Gastroesophageal sphincter (tissue), 4 donors: ENCODE measurements at places on chromosomes 2 and 18. TPM values are rescaled to one million over a fixed set of nuclear protein-coding genes. Genes with fewer than 3 reads are reported as not detected.

- ATAC-seq: no peak
Measured at GRCh38 chr2:139790807-139791752, 1010.9 kb upstream of the NXPH2 start.

DNA sequence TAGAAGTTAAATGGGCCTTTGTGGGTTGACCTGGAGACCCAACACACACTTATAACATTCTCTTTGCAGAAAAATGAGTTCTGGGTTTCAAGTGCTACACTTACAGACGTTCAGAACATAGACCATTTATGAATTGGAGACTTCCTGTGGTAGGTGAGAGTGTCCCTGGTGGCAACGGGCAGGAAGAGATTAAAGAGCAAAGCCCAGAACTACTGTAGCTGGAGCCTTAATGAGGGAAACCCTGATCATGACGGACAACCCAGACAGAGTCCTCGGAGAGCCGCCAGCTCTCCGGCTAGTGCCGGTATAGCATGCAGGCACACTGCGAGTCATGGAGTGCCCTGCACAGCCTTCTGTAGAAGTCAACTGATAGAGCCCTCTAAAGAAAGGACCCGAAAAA is 44.5 kb upstream of the RMDN2 start:
- ATAC-seq: no peak

DNA sequence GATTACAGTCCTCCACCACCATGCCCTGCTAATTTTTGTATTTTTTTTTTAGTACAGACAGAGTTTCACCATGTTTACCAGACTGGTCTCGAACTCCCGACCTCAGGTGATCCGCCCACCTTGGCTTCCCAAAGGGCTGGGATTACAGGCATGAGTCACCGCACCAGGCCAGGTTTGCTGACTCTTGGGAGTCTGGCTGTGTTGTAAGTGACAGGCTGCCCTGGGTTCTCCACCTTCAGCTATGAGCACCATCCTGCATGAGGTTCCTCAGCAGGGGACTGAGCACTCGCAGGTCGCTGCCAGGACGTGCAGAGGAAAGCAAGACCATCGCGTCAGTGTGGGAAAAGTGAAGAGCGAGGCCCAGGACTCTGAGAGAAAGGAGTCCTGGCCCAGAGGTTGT is 112.6 kb upstream of the NDUFV2 start:
- no peak for ATAC-seq

DNA sequence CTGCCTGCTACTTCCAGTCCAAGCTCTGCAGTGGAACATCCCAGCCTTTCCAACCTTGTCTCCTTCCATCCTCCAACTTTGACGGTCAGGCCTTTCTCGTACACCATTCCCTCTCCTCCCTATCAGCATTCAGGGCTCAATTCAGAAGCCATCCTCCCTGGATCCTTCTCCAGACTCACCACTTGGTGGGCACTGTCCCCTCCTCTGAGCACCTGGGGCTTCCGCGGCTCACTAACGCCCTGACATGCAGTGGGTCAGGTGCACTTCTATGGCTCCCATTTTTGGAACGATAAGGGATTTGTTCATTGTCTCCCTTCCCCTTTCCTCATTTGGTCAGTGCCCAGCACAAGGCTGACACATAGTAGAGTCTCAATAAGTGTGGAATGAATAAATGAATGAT is 56.7 kb downstream of the TNS1 start:
- no peak for ATAC-seq

DNA sequence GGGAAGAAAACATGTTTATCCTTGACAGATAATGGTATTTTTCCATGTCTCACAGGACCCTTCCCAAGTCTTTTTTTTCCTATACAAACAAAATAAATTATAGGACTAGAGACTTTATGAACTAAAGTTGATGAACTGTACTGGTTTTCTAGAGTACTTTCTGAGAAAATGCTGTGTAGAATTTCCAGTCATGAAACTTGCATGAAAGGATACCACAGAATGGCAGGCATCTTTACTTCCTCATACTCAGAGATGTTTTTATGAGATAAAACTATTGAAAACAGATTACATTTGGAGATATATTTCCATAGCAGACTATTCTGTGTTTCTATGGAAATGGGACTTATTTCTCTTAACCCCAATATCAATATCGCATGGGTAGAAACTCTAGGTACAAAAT is 403.5 kb downstream of the PARD3B start:
- no peak for ATAC-seq

The DAW1 gene
- not detected for total RNA-seq

The PSD4 gene
- total RNA-seq: 4.4 TPM

- no peak for ATAC-seq
Measured at GRCh38 chr2:164835302-164835701, 6.3 kb downstream of the COBLL1 start.

GRCh38 chr2:74255660-74256213 is 57.3 kb downstream of the MTHFD2 start:
- no peak for ATAC-seq

The TBR1 gene
- not detected for total RNA-seq

- no peak for ATAC-seq
Measured at GRCh38 chr2:176917-177316, 86.9 kb downstream of the SH3YL1 start.

DNA sequence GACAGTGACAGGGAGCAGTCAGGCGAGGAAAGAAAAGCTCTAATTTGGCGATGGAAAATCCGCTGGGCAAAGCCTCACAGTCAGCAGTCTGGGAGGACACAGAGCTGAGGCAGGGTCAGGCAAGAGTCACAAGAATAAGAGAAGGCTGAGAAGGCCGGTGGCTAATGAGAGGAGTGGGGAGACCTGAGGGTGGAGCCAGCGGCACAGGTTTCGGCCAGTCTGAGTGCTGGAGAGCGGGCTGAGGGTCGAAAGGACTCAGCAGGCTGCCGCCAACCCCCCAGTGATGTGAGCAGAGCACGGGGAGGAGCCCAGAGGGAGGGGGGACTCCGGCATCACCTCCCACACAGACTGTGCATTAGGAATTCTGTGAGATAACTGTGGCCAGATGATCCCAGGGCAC is 500.6 kb upstream of the MYT1L start:
- no peak for ATAC-seq

The PPM1G gene
- 50.2 TPM for total RNA-seq

The RIOK3 gene
- 30.8 TPM for total RNA-seq

The DUSP2 gene
- total RNA-seq: 0.23 TPM

GRCh38 chr2:144240656-144241339 is 279.1 kb downstream of the ZEB2 start:
- no peak for ATAC-seq

DNA sequence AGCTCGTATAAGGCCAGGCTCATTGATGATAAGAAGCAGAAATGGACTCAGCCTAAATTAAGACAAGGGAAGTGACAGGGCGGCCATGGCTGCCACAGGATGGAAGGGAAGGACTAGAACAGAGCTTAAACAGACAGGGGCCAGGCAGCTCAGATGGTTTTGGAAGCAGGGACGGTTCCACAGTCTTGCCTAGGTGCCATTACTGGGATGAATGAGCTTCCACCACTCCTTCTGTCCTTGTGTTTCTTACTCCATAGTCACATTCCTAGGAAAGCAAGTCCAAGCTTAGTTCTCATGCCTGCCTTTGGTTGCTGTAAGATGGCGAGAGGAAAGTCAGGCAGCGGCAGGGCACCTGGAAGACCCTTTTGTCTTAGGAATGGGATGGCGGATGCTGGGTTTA is 11.9 kb downstream of the GNLY start:
- ATAC-seq: no peak

The NAB1 gene
- 67.7 TPM for total RNA-seq

- no peak for ATAC-seq
Measured at GRCh38 chr18:8754995-8755960, 49.9 kb downstream of the MTCL1 start.

The FBXO48 gene
- total RNA-seq: 1.2 TPM

DNA sequence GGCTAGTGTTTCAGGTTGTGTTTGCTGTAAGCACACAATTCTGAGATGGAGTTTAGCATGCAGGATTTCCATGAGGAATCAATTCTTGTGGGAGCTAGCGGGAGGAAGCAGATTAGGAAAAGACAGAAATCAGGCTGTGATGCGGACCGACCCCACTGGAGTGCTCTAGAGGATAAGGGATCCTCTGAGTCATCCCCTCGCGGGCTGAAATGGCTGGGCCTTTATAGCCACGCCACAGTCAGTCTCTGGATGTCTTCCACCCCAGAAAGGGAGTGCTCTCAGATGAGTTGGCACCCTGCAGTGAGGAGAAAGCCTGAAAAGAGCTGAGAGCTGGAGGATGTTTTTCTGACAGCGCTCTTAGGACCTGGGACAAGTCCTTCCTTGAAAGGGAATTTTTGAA is 102.4 kb downstream of the GALNT3 start:
- no peak for ATAC-seq

The C2orf80 gene
- total RNA-seq: not detected

GRCh38 chr2:41851554-41851953 is 196.3 kb upstream of the PKDCC start:
- no peak for ATAC-seq

DNA sequence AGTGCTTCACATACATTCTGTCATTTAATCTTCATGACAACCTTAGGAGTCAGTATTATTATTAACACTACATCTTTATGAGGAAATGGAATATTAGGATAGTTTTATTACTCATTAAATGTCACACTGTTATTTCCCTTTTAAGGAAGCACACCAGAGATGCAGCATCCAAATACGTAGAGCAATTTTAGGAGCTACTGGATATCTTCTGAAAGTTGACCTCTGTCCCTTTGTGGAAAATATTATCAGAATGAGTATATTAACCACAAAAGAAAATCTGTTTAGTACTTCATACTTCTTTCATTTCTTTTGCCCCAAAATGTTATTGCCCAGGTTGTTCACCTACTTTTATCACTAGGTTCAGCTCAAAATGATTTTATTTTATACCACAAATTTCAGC is 72.9 kb upstream of the APCDD1 start:
- no peak for ATAC-seq

The EGR4 gene
- not detected for total RNA-seq

DNA sequence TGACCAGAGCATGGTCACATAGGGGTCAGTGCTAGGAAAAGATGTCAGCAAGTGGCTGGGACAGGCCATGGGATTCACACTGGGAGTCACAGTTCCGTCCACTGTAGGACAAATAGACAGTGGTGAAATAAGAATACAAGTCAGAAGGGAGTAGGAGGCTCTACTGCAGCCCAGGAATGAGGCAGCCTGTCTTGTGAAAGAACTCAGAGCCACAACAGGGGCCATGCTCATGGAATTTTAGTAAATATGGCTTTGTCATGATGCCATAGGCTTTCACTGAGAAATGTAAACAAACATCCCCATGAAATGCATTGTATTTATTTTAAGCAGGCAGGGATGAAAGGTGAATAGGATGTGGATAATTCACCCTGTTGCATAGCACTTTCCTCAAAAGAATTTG is 504.3 kb downstream of the SOX11 start:
- no peak for ATAC-seq

The CCDC85A gene
- total RNA-seq: 3.2 TPM

DNA sequence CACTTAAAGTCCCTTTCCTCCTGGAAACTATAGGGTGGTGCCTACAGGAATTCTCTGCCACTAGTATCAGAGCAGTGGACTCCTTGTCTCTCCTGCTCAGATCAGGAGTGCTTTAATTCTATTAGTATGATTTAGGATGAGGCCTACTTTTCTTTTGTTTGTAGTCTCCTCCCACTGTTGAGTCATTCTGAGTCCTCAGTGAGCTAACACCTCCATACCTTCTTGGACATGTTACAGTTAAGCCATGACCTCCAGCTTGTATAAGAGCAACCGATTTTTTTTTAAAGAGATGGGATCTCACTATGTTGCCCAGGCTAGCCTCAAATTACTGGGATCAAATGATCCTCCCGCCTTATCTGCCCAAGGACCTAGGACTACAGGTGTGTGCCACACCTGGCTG is 48.7 kb upstream of the OTOF start:
- ATAC-seq: no peak

GRCh38 chr2:217270485-217271121 is 410.7 kb upstream of the TNP1 start:
- no peak for ATAC-seq

DNA sequence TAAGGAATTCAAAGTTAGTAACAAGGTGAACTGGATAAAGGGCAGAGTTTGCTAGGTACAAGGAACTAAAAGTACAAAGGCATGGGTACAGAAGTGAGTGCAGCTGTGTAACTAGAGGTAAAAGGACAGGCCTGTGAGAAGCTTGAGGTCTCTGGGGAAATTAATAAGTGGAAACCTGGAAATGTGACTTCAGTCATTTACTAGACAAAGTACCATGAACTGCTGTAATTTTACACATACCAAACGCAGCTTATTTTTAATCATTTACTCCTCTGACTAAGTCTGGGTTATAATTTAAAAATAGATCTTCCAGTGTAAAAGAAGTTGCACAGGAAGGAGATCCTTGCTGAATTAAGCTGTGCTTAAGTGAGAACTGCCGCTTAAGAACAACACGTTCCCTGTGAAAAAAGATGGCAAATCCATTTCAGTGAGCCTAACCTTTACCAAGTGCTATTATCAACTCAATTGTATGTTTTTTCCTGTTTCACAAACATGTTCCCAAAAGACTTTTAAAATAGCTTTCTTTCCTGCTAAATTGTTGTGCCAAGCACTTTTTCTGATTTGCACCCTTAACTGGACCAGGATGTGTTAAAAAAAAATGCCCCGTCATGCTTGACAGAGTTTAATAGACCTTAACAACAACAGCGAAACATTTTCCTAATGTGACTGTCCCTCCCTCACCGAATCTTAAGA is 44.3 kb downstream of the CALCRL start:
- ATAC-seq: peak; percentile 79

DNA sequence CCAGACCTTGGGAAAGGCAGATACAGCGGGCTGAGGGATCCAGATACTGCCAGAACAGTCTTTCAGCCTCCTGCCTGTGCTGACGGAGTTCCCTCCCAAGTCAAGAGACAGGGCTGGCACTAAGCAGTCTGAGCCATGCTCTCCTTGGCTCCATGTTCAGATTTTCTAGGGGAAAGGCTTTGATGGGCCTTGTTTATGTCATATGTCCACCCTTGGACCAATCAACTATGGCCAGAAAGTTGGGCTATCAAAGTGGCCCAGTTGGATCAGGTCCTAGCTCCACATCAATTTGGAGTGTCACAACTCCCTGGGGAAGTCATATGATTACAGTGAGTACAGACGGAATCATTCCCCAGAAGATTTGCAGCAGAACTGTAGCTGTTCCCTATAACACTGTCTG is 152.0 kb downstream of the GREB1L start:
- ATAC-seq: no peak

The RESP18 gene
- not detected for total RNA-seq

The GULP1 gene
- 43.8 TPM for total RNA-seq

The SULT1C4 gene
- 2.3 TPM for total RNA-seq

The PLCL1 gene
- total RNA-seq: 89.2 TPM

The HMSD gene
- total RNA-seq: not detected

DNA sequence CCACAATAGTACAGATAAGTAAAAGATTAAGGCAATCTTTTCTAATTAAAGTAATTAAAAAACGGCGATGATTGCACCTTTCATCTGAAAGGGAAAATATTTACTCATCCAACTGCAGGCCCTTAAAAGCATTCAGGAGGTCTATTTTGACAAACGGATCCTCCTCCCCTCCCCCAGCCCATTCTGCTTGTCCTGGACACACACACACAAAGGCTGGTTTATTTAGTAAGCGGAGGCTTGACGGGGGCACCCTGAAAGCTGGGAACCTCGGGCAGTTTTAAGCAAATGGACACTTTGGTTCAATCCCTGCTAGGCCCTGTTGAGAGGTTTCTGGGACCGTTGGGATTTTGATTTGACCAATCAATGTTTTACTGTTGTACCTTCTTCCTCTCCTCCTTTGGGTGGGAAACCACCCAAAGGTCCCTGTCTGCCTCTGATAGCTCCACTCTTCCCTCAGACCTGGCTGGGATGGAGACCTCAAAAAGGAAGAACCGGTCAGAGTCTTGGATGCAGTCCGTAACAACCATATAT is 135.8 kb upstream of the HAAO start:
- no peak for ATAC-seq

GRCh38 chr2:122478117-122478516 is 722.7 kb downstream of the TSN start:
- ATAC-seq: no peak

- ATAC-seq: no peak
Measured at GRCh38 chr2:108288534-108289106, at the start of gene SULT1C2. Gene SULT1C2, plus strand, starts transcription at chr2:108288895. Its CDS starts 4,773 bp downstream, at chr2:108293668.
